ENCODE measurements at places on chromosomes 11 and 22.

- DNase-seq, result no peak
Measured at GRCh38 chr11:117259417-117259816, 26.9 kb downstream of the RNF214 start.

DNA sequence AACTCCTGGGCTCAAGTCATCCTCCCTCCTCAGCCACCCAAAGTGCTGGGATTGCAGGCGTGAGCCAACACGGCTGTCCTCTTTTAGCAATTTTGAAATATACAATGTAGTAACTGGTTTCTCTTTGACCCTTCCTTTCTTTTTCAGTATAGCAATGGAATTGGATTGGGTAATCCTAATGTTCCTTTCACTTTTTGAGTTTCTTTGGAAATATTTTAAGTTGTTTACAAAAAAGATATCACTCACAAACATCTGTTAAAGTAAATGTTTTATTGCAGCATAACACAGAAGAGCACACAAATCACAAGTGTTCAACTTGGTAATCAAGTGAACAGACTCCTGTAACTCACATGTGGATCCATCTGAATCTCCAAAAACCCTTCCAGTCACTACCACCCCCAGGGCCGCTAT, 44.6 kb upstream of the EP300 start:
- no peak for DNase-seq

DNA sequence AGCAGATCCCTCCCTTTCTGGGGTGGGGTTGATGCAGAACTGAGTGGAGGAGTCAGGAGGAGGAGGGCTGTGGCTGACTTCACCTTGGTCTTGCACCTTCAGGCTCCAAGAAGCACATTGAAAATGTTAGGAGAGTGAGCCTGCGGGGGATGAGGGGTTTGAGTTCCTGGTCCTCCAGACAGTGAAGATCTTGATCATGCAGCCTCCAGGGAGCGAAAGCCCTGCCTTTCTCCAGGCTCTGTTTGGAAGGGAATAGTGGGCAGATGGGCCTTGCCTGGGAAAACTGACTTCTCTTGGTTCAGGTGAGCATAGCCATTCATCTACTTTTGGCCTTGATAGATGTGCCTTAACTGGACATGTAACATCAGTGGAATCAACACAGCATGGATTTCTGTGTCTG, 267.6 kb upstream of the B3GAT1 start:
- DNase-seq, result peak; percentile 51

- DNase-seq, result no peak
Measured at GRCh38 chr11:128448200-128448886, 139.0 kb downstream of the ETS1 start.

DNA sequence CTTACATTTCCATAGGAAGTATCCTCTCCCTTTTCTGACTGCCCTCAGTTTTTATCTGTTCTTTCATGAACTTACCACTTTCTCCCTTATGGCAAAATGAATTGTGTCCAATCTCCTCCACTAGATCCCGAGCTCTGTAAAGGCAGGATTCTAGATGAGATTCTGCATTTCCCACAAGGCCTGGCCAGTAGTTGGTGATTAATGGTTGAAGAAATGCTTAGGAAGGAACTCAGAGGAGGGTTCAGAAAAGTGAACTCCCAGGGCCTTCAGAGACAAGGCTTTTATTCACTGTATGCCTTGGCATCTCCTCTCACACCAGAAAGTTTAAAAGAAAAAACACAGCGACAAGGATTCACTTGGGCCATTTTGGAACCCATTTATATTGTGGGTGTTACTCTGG, 66.2 kb downstream of the CCDC81 start:
- DNase-seq, result no peak

GRCh38 chr11:126102436-126102981, 39.8 kb upstream of the CDON start:
- DNase-seq, result no peak

DNA sequence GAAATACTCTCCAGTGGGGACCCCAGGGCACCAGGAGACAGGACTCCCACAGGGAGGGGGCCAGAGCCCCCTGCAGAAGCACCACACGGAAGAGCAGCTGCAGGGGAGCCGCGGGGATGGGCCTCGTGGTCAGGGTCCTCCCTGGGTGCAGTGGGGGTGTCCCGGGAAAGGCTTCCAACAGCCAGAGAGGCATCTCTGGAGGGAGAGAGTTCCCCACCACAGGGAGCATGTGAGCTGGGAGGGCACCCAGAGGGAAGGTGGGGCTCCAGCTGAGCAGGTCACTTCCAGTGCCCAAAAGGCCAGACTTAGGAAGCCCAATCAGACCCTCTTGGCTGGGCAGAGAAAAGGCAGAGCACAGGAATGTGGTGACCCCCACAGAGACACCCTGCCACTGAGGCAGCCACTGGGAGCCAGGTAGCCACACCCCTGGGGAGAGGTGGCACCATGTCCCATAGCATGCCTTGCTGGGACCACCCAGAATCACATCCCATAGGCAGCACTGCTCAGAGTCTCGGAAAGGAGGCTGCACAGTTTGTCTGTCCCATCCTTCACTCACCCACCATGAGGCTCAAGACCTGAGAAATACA, 49.9 kb upstream of the LMO1 start:
- DNase-seq, result no peak

- DNase-seq, result no peak
Measured at GRCh38 chr11:91686700-91687099, 537.9 kb upstream of the FAT3 start.

- no peak for DNase-seq
Measured at GRCh38 chr11:62856333-62856895, 17.0 kb upstream of the WDR74 start.

DNA sequence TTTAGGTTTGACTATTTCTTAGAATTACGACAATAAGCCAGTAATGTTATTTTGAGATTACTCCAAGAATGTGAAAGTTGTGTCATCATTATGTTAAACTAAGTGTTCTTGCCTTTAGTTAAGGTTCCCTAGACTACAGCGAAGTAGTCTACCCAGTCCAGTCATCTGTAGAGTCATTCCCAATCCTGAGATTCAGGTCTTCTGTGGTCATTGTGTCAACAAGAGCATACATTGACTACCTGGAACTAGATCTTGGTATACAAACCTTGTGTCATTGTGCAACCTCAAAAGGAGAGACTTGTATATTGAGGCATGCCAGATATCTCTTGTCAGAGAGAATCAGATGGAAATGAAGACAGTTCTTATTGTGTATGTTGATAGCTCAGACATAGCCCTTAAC, 115.9 kb downstream of the ATM start:
- no peak for DNase-seq

DNA sequence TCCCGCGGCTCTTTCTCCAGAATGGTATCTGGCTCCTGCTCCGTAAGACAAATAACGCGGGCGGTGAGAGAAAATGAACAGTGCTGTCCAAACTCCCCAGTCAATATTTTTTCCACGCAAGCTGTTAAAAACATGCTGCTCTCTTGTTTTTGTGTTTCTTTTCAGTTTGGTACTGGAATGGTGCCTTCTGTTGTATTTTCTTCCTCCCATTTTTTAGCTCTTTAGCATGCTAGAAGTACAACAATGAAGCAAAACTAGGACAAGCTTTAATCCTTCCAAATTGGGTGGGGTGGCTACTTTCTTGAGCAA, 599 bp upstream of the PPP2R1B start:
- DNase-seq, result no peak

Measured in mesenteric fat pad (tissue), 1 donor.